Epithelial cell of proximal tubule (primary cell): ENCODE measurements at places on chromosomes 7 and 10. TPM values are rescaled to one million over a fixed set of nuclear protein-coding genes. Genes with fewer than 3 reads are reported as not detected.

OR2A1 gene
- 0.17 TPM in 1 of 2 replicates, not detected in the other for total RNA-seq

GPR85 gene
- total RNA-seq: 0.22 TPM in 1 of 2 replicates, not detected in the other

CDK14 gene
- total RNA-seq: 5.3 and 6.4 TPM in 2 replicates

PNLIPRP3 gene
- not detected in 2 replicates for total RNA-seq

NAT16 gene
- 0.12 TPM in 1 of 2 replicates, not detected in the other for total RNA-seq

HOXA6 gene
- total RNA-seq: 5.7 and 11.8 TPM in 2 replicates

TMEM229A gene
- not detected in 2 replicates for total RNA-seq

SYT15B gene
- total RNA-seq: 0.07 TPM in 1 of 2 replicates, not detected in the other

NEUROD6 gene
- total RNA-seq: not detected in 2 replicates

SPDYE6 gene
- not detected in 2 replicates for total RNA-seq

GRCh38 chr7:85392326-85392725, 205.5 kb upstream of the SEMA3D start:
- DNase-seq: no peak

- no peak for DNase-seq
Observed at GRCh38 chr7:132609906-132610520, 33.7 kb upstream of the PLXNA4 start.

- no peak for DNase-seq
Observed at GRCh38 chr10:61500460-61500859, 47.3 kb upstream of the TMEM26 start.

- DNase-seq: no peak
Observed at GRCh38 chr10:80321183-80321582, 31.7 kb upstream of the MAT1A start.

DNA sequence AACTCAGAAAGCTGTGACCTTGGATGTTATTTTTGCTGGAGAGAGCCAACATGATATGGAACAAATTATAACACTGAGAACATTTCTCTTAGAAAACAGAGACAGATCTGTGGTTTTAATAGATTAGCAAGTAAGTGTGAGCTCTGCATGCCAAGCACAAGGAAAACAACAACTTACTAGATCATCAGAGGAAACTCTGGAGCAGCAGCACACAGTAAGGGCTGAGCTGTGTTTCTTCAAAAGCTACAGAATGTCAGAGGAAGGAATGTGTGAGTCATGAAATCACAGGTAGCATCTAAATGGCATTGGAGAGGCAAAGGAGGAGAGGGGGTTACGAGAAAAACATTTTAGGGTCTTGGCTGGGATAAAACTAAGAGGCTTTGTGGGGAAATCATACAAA, 283.4 kb upstream of the FZD8 start:
- DNase-seq: peak; percentile 67

GRCh38 chr7:44044315-44045225, at the start of gene DBNL:
Gene DBNL (plus strand): TSS chr7:44044702. CDS start chr7:44044738, 36 bp downstream.
- DNase-seq: no peak

DNA sequence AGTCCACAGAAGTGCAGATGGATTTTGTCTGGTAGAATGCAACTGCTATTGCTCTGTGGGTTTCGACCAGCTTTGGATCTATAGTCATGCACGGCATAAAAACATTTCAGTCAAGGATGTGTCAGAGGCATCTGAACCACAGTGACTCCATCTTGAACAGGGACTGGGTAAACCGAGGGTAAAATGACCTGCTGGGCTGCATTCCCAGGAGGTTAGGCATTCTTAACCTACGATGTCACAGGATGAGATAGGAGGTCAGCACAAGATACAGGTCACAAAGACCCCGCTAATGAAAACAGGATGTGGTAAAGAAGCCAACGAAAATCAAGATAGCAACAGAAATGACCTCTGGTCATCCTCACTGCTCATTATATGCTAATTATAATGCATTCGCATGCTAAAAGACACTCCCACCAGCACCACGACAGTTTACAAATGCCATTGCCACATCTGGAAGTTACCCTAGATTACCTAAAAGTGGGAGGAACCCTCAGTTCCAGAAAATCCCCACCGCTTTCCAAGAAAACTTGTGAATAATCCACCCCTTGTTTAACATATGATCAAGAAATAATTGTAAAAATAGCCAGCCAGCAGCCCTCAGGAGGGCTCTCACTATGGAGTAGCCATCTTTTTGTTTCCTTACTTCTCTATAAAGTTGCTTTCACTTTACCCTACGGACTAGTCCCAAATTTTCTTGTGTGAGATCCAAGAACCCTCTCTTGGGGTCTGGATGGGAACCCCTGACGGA, 50.7 kb upstream of the CPXM2 start:
- no peak for DNase-seq

- DNase-seq: no peak
Observed at GRCh38 chr7:120857588-120858573, at the start of gene TSPAN12. Gene TSPAN12 (minus strand): TSS chr7:120858144. CDS start chr7:120856763, 1,381 bp downstream.

GRCh38 chr7:75808106-75808505, 5.5 kb downstream of the CCL24 start:
- DNase-seq: no peak

DNA sequence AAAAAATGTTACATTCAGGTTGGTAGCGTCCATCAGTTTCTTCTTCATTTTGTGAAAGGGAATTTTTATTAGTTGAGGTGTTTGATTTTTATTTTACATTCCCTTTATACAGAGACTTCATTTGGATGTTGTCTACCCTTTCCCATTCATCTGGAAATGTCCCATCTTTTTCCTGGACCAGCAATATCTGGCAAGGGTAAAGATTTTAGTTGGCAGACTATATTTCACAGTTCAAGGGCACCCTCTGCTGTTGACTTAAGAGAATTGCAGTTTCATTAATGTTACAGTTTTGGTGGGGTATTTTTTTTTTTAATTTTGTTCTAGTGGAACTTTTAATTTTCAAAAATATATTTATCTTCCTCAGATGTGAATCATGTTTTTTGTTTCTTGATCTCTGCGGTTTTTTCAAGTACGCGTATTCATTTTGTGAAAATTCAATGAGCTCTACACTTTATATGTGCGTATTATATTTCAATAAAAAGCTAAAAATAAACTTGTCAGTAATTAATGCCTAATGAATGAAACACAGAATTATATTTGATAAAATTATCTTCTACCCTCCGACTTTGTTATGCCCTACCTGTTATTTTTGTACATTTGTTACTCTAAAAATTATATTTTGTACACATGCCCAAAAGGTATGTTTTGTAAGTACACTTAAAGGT, 97.9 kb upstream of the KLF14 start:
- DNase-seq: no peak

GRCh38 chr10:17838080-17838648, 29.0 kb downstream of the MRC1 start:
- DNase-seq: no peak

DNA sequence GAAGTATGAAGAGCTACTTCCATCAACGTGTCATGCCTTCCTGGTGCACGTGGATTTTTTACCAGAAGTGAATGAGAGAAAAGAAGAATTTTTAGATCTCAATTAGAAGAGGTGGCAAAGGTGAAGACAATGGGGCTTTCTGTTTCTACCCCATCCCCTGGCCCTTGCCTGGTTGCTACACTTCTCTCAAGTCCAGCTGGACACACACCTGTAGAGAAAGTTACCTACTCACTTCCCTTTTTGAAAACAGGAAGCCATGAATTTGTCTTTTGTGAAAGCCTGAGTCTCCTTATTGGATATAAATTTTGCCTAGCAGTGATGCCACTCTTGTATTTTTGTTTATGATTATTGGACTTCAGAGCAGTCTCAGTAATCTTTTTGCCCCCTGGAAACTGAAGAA, 142.9 kb upstream of the AKR1E2 start:
- DNase-seq: no peak

GRCh38 chr7:27501001-27501400, 161.7 kb downstream of the HIBADH start:
- no peak for DNase-seq

- no peak for DNase-seq
Observed at GRCh38 chr7:140031364-140031763, 31.4 kb downstream of the PARP12 start.

- DNase-seq: no peak
Observed at GRCh38 chr7:69714886-69715576, 116.8 kb downstream of the AUTS2 start.

DNA sequence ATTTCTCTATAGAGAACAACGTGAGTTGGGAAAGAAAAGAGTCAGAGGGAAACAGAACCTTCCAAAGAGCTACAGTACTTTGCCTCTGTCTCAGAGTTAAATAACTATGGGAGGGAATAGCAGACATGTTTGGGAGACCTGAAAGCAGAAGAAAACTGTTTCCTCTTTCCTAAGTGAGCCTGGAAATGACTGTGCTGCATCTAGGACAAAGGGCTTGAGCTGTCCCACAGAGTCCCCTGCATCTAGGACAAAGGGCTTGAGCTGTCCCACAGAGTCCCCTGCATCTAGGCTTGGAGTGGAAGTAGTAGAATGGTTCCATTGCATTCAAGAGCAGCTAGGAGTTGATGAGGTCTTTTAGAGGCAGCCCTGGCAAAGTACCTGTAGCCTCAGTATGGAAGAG, 149.7 kb downstream of the DKK1 start:
- DNase-seq: no peak

DNA sequence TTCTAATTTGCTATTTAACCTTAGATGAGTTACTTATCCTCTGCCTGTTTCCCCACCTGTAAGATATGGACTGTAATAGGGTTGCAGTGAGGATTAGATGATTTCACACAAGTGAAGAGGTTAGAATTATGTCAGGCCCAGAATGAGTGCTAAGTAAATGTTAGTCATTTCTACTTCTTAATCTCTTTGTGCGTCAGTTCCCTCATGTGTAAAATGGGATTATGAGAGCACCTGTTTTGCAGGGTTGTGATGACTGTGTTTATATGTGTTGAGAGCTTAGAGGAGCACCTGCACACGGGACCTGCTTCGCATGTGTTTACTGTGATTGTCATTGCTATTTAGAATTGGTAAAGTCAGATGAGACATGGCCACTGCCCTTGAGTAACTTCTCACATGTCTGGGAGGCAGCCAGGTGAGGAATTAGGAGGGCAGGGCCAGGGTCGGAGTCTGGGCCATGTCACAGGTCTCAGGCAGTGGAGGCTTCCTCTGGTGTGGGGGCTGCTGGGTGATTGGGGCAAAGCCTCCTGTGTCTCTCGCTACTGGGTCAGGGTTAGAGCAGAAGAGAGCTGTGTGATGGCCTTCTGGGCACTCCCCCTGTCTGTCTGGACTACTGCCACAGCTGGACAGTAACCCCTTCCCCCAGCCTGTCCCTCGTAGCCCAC, 106.7 kb downstream of the WDFY4 start:
- DNase-seq: no peak

GRCh38 chr7:33707427-33707826, 197.9 kb upstream of the BMPER start:
- no peak for DNase-seq

- no peak for DNase-seq
Observed at GRCh38 chr7:55100544-55101327, 81.9 kb downstream of the EGFR start.

GRCh38 chr10:89206402-89207180, 526 bp downstream of the CH25H start:
- DNase-seq: no peak

GRCh38 chr10:47022311-47023131, 111.3 kb downstream of the PTPN20 start:
- DNase-seq: no peak

DNA sequence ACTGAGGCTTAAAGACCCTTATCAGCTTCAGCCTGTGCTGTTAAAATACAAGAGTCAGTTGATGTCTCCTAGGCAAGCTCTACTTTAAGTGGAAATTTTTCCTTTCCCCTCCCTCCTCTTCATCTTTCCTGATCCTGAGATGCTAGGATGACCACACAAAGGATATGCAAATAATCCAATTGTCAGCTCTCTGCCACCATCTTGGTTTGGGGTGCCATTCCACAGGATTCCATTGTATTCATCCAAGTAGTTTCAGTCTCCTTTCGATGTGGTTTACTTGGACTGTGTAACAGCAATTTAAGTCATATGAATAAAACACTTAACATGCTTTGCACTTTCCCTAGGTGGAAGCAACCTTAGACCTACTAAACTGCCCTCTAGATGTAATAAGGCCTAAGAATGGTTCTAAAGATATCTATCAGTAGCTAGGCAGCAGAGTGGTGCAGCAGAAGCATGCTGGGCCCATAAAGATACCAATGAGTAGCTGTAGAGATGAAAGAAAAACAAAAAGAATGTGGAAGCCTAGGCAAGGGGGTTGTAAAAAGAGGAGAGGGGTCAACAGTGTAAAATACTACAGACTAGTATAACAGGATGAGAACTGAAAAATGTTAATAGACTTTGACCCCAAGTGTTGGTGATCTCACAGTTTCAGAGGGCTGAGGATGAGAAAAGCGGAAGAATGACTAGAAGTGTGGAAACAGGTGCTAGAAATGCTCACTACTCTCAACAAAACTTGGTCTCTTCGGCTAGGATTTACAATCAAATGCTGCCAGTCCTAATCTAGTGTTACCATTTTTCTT, 2.4 kb upstream of the CFAP69 start:
- DNase-seq: no peak

DNA sequence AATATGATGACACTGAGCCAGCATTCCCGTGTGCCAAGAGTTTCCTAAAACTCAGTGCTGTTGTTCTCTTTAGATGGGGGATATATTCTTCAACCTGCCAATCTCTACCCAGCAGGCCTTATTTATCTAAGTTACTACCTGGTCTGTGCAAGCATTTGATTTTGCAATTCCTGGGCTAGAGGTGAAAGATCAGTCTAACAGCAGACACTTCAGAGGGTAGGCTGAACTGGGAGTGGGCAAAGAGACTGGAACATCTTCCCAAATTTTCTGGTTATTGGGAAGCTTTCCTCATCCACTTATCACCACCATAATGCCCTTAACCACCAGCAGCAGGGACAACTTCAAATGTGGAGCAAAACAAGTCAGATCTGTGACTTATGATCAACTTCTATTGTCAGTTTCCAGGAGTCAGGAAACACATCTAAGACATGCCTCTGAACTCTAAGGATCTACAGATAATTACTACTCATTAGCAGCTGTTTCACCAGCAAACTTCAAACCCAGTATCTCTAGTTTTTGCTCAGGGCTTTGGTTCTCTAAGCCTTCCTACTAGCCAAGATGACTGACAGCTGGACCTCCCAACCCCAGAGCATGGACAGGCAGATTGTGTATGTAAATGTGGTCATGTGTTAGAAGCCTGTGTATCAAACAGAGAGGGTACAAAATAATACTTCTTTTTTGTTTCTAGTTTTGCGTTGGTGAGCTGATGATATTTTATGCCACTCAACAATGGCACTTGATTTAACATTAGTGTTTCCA, 1.0 kb downstream of the ASAH2 start:
- no peak for DNase-seq

GRCh38 chr10:131173484-131174210, 137.9 kb downstream of the TCERG1L start:
- no peak for DNase-seq

- DNase-seq: no peak
Observed at GRCh38 chr10:124944982-124945381, 3.1 kb downstream of the ZRANB1 start.
